Hepatocyte (in vitro differentiated cells): ENCODE measurements at places on chromosomes 11 and 22.
A peak's percentile ranks its signal among the peaks of the same experiment; 100 is the strongest.

DNA sequence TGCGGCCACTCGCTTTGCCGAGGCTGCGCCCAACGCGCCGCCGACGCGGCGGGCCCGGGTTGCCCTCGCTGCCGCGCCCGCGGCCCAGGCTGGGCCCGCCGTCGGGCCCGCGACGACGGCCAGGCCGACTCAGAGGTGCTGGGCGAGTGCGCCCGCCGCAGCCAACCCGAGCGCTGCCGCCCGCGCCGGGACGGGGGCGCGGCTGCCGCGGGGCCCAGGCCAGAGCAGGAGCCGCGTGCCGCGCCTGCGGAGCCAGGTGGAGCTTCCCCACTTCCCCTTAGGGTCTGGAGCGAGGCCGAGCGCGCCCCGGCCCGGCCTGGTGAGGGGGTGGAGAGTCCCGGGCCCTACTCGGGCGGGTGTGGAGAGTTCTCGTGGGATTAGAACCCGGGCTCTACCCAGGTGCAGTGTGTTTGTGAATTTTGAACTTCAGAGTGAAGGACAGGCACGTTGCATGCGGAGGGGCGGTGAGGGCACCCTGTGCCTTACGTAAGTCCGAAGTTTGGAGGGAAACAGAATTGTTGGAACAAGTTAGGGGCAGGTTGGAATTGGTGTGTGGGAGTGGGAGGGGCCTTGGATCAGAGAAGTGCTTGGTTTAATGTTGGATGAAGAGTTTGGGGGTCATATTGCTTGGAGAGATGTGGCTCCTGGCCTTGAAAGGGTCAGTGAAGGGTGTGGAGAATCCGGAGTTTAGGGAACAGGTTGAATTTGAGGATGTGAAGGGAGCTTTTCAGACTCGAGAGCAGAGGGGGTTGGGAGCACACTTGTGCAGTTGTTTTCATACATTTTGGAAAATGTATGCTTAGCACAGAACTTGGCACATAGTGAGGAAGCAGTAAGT, 697 bp downstream of the RNF169 start:
- H3K36me3 ChIP-seq, result no peaks in the 10 kb centered on the region
- H3K4me3 ChIP-seq, result peak overlapping the region; percentile 48
- H3K4me1 ChIP-seq, result peaks cover 20% of the 10 kb centered on the region
- DNase-seq, result peak; percentile 73

GRCh38 chr11:41283191-41283930, 176.1 kb downstream of the LRRC4C start:
- no peak for DNase-seq
- no peaks in the 10 kb centered on the region for H3K36me3 ChIP-seq
- no peak overlapping the region for H3K4me3 ChIP-seq
- no peaks in the 10 kb centered on the region for H3K27me3 ChIP-seq
- no peak overlapping the region for H3K27ac ChIP-seq
- no peaks in the 10 kb centered on the region for H3K4me1 ChIP-seq

DNA sequence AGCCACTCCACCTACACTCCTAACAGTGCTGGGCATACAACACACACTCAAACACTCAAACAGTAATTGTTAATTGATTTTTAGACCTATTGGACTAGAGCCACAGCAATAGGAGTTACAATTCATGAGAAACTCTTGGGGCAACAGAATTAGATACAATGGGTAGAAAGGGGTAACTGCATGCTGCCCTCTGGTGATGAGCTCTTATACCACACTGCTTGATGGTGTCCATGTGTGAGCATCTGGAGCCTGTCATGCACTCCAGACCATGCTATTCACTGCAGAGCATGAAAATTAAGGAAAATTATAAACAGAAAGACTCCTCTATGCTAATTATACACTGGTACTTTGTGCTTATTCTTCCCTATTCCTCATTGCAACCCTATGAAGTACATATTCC, 975.5 kb upstream of the CCDC90B start:
- no peaks in the 10 kb centered on the region for H3K27me3 ChIP-seq
- H3K36me3 ChIP-seq, result no peaks in the 10 kb centered on the region
- H3K4me1 ChIP-seq, result no peaks in the 10 kb centered on the region
- no peak overlapping the region for H3K27ac ChIP-seq
- peak; percentile 14 for DNase-seq

GRCh38 chr11:46238078-46238966, 39.1 kb upstream of the CREB3L1 start:
- peak overlapping the region; percentile 41 for H3K4me3 ChIP-seq
- peak; percentile 81 for DNase-seq

- H3K27ac ChIP-seq, result no peak overlapping the region
- H3K27me3 ChIP-seq, result no peaks in the 10 kb centered on the region
- no peaks in the 10 kb centered on the region for H3K4me1 ChIP-seq
- H3K4me3 ChIP-seq, result no peak overlapping the region
Observed at GRCh38 chr11:78684377-78684776, 109.7 kb upstream of the NARS2 start.

DNA sequence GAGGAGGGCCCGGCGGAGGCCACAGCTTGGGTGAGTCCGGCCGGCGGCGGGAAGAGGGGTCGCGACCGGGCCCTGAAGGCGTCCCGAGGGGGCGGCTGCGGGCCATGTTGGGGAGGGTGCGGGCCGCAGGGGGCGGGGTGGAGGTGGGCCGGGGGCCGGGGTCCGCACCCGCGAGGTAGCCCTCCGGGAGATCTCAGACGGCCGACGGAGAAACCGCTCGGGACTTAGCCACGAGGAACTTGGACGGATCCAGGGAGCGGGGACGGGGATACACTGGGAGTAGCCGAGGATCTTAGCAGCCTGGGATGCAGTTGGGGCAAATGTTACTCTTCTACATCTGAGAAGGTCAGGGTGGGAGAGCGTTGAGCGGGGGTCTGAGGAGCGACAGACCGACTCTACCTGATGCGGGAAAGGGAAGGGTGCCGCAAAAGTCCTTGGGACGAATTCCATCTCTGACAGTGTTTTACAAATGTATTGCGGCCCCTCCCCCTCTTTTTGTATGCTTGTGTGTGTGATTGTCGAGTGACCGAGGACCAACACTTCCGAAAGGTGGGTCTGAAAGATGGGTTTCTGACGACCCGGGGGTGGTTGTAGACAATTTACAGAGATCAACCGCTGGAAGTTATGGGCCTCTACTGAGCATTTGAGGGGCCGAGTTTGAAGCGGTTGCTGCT, 658 bp downstream of the STIP1 start:
- H3K36me3 ChIP-seq, result no peaks in the 10 kb centered on the region
- H3K4me1 ChIP-seq, result peaks cover 19% of the 10 kb centered on the region
- no peaks in the 10 kb centered on the region for H3K27me3 ChIP-seq
- no peak overlapping the region for H3K27ac ChIP-seq
- DNase-seq, result peak; percentile 47

DNA sequence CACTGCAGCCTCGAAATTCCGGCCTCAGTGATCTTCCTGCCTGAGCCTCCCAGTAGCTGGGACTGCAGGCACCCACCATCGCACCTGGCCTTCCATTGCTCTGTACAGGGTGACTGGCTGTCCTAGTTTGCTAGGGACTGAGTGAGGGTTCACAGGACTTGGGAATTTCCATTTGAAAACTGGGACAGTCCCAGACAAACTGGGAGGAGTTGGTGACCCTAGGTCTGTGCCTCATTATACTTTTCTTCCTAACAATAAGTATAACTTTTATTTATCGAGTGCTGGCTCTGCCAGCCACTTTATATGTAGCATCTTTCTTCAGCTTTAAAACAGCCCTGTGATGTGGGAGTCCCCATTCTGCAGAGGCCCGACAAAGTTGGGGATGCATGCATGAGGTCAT, 25.5 kb downstream of the TCP11L1 start:
- no peaks in the 10 kb centered on the region for H3K27me3 ChIP-seq
- H3K36me3 ChIP-seq, result no peaks in the 10 kb centered on the region
- no peak for DNase-seq
- H3K4me3 ChIP-seq, result no peak overlapping the region
- no peak overlapping the region for H3K27ac ChIP-seq
